ENCODE measurements at places on chromosomes 16 and 17. TPM values are rescaled to one million over a fixed set of nuclear protein-coding genes. Genes with fewer than 3 reads are reported as not detected.

SLC6A4 gene
- polyA plus RNA-seq: 0.02 TPM

WNT9B gene
- not detected for polyA plus RNA-seq

CRHR1 gene
- 0.31 TPM for polyA plus RNA-seq

TBC1D16 gene
- 15.3 TPM for polyA plus RNA-seq

ASPA gene
- polyA plus RNA-seq: not detected

HSF5 gene
- polyA plus RNA-seq: not detected

ITGAX gene
- polyA plus RNA-seq: 0.66 TPM

RHBDL3 gene
- 0.39 TPM for polyA plus RNA-seq

TP53 gene
- 47.3 TPM for polyA plus RNA-seq

Measured in SK-N-SH (cell line).